ENCODE measurements at places on chromosomes 3 and 15.

DNA sequence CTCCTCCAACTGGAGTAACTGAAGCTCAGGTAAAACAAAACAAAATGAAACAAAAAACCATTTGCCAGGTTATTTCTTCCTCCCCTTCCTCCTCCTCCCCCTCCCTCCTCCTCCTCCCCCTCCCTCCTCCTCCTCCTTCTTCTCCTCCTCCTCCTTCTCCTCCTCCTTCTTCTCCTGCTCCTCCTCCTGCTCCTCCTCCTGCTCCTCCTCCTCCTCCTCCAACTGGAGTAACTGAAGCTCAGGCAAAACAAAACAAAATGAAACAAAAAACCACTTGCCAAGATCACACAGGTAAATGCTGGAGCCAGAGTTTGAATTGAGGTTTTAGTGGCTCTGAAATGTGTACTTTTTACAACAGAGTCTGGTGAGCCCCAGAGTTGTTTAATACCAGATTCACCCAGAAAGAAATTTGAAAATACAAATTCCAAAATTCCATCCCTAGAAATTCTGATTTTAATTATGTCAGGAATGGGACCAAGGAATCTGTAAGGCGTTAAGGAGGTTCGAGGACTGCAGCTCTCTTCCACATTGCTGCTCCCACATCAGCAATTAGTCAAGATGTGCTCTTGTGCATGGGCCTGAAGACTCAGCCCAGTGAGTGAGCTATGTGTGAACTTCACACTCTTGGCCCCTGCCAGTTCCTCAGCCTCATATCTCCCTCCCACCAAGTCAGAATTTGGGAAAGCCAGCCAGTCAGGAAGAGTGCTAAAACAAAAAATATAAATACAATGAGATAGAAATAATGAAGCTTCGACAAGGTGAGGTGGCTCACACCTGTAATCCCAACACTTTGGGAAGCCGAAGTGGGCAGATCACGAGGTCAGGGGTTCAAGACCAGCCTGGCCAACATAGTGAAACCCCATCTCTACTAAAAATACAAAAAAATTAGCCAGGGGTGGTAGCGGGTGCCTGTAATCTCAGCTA is 31.6 kb upstream of the ZNF770 start:
- no peak overlapping the region for H3K27ac ChIP-seq
- DNase-seq, result peak; percentile 34
- no peaks in the 10 kb centered on the region for H3K4me1 ChIP-seq
- H3K4me3 ChIP-seq, result no peak overlapping the region
- no peaks in the 10 kb centered on the region for H3K36me3 ChIP-seq

GRCh38 chr3:123757281-123757940 is 126.7 kb downstream of the MYLK start:
- H3K4me1 ChIP-seq, result peaks cover 33% of the 10 kb centered on the region
- H3K27ac ChIP-seq, result peak overlapping the region; percentile 4
- no peak for DNase-seq
- no peak overlapping the region for H3K4me3 ChIP-seq
- no peaks in the 10 kb centered on the region for H3K36me3 ChIP-seq

DNA sequence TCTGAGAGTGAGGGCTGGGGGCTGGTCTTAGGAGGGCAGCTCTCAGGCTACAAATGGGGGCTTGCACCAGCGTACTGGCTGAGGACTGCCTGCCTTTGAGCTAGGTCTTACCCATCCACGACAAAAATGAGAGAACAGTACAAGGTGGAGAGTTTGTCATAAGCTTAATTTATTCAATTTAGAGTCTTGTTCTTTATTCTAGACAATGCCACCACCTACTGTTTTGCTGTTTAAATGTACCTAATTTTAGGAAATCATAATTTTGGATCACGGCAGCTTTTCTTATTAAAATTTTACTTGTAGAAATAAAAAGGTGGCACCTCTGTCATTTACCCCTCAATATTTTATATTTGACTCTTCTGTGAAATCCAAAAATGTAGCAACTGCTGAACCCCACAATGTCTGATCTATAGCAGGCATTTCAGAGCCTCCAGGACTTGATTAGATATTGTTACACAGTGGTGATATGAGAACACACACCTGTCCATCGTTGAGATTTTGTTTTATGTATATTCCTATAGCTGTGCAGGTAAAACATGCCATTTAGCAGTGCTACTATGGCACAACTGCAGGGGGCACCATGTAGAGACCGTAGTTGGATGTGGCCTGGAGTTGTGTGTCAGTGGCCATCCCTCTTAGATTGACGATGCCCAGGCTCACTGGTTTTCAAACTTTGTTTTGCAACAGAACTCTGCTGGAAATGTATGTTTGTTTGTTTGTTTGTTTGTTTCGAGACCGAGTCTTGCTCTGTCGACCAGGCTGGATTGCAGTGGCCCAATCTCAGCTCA is 88.6 kb downstream of the SLCO3A1 start:
- no peaks in the 10 kb centered on the region for H3K36me3 ChIP-seq
- H3K4me1 ChIP-seq, result peaks cover 23% of the 10 kb centered on the region
- DNase-seq, result peak; percentile 23

DNA sequence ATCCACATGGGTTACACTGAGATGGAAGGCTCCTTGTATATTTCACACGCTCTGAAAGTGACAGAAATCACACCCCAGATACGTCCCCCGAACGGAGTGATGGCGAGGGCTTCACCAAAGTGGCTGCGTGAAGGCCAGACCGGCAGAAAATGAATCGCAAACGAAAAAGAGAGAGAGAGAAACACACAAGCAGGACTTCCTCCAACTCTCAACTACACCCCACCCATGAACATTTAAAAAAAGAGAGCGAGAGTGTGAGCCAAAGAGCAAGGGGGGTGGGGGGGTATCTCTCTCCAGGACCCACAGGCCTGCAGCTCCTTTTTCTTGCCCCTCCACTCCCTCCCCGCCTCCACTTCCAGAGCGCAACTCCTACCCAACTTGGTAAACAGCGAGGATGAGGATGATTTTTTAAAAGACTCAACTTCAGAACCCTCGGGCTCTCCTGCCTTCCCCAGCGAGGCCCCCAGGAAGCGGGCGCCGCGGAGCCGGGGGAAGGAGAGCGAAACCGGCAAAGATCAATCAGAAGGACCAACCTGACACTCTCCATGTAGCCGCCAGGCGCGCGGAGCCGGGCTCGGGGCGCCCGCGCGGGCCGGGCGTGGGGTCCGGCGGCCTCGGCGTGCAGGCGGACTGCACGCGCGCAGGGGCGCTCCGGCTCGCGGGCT is 519.1 kb downstream of the FOXP1 start:
- H3K27me3 ChIP-seq, result no peaks in the 10 kb centered on the region
- peak overlapping the region; percentile 68 for H3K27ac ChIP-seq
- H3K4me3 ChIP-seq, result peak overlapping the region; percentile 59
- DNase-seq, result peak; percentile 51
- peaks cover 57% of the 10 kb centered on the region for H3K4me1 ChIP-seq

DNA sequence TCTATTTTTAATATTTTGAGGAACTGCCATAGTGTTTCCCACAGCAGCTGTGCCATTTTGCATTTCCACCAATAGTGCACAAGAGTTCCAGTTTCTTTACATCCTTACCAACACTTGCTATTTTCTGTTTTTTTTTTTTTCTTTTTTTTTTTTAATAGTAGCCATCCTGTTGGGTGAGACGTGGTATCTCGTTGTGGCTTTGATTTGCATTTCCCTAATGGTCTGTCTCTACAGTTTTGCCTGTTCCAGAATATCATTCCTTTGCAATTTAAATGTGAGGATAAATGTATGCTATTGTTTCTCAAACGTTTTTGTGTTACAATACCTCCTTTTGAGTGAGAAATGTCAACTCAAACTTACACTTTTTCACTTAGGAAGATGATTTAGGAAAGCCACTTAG is 22.4 kb downstream of the RCN2 start:
- peaks cover 18% of the 10 kb centered on the region for H3K36me3 ChIP-seq
- H3K27me3 ChIP-seq, result no peaks in the 10 kb centered on the region
- H3K4me1 ChIP-seq, result no peaks in the 10 kb centered on the region
- no peak overlapping the region for H3K27ac ChIP-seq
- no peak for DNase-seq

DNA sequence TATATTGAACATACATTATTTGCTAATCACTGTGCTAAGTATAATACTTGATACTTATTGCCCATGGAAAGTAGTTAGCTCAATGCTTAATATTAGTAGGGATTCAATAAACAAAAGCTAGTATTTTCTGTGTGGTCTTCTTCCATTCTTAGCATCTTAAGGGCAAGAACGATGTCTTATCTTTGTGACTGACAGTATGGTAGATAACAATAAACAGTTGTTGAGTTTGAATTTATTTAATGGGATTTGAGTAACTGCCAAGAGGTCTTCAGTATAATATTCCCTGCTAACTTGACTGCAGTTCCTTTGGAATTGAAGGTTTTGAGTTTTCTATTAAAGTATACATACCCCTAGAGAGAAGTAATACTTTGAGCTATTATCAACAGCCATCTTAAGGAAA is 70.1 kb downstream of the ZNF609 start:
- no peak overlapping the region for H3K4me3 ChIP-seq
- no peaks in the 10 kb centered on the region for H3K36me3 ChIP-seq
- no peaks in the 10 kb centered on the region for H3K27me3 ChIP-seq
- no peak for DNase-seq
- H3K27ac ChIP-seq, result no peak overlapping the region

DNA sequence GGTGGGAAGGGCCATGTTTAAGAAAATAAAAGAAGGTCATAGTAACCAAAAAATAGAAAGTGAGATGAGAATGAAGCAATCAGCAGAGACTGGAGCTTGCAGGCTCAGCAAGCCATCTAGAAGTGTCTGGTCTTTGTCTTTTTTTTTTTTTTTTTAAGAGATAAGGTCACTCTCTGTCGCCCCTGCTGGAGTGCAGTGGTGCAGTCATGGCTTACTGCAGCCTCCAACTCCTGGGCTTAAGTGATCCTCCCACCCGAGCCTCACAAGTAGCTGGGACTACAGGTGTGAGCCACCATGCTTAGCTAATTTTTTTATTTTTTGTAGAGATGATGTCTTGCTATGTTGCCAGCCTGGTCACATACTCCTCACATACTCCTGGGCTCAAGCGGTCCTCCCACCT is 36.2 kb downstream of the GXYLT2 start:
- H3K27ac ChIP-seq, result no peak overlapping the region
- H3K4me3 ChIP-seq, result no peak overlapping the region
- peak; percentile 7 for DNase-seq
